Activated CD4-positive, alpha-beta T cell treated with anti-CD3 and anti-CD28 coated beads for 48 hours (primary cell): ENCODE measurements at places on chromosomes 2 and 18.

GRCh38 chr2:101983486-101983885, 8.3 kb upstream of the IL1R2 start:
- no peak for DNase-seq

DNA sequence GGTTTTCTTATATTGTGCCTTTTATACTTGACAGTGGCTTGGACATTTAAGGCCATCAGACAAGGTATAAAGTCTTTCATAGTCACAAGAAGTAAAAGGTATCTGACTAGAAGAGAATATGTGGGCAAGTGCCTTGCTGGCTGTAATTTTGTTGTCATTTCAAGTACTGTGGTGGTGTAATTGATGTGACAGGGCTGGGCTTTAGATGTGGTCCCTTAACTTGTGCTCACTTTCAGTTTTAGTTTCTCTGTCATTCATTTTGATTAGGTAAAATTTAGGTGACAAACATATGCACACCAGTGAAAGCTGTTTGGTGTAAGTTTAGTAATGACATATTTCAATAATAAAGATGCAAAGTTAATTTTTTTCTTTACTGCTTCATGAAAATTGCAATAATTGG, 31.2 kb upstream of the TBR1 start:
- DNase-seq, result no peak

- no peak for DNase-seq
These were observed 934.6 kb downstream of the SOCS6 start for GRCh38 chr18:71223486-71223885.

GRCh38 chr18:61637319-61637718, 255.5 kb downstream of the RNF152 start:
- no peak for DNase-seq

DNA sequence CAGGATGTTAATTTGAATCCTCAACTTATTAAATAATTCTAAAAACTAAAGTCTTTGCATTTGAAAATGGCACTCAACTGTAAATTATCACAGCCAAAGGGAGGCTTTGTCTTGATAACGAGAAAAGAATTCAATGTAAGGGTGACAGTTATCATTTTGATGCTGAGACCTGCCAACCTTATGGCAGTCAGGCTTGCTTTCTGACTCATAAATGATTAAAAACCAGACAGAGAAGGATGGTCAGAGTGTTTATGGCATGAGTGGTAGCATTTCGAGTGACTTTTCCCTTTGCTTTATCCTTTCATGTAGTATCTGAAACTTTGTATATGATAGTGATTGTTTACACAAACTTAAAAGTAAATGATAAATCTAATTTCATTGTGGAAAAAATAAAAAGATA, 53.9 kb upstream of the EPC2 start:
- no peak for DNase-seq
